AG04450 (cell line): ENCODE measurements at places on chromosomes 6 and 20.
A peak's percentile ranks its signal among the peaks of the same experiment; 100 is the strongest.

- no peak for DNase-seq
These were observed 395.0 kb downstream of the CDKAL1 start for GRCh38 chr6:20929283-20929682.

- no peak for DNase-seq
These were observed 316.2 kb upstream of the NOX3 start for GRCh38 chr6:155771822-155772221.

DNA sequence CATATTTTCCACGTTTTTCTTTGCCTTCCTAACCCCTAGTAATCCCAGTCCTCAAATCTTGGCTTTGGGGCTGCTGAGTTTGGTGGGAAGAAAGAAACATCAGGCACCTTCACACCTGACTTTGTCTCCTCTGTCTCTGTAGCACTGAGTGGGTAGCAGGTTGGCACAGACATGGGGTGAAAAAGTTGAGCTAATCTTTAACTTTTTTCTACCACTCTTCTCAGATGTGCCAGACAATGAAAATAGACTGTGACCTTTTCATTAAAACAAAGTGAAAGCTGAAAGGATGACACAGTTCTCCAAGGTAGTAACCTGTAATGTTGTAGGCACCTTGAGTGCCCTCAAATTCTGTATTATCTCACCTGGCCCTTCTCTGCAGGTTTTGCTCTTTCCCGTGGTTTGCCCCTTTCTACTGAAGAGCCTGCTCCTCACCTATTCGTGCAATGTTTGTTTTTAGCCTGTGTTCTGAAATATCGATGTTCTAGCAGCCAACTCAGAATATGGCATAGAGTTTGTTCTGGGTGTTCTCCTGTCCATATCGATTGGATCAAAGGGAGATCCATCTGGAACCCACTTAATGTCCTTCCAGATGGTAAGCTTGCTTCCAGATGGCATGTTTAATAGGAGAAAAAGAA lies 57.8 kb upstream of the ATXN1 start:
- DNase-seq: no peak

DNA sequence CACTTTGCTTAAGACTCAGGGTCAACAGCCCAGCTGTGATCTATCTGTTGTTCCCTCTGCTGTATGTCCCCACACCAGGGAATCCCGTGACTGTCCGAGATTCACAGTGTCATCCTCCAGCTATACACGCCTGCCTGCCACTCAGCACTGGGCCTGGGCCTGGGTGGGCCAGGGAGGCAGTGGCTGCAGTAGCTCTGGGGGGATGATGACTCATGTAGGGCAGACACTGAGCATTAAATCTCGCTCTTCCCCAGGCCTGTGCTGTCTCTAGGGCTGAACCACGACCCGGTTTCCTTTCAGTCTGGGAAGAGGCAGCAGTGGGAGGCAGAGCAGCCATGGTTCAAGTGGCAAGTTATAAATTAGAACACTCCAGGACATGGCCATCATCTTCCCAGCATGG lies 173.9 kb downstream of the LRFN2 start:
- DNase-seq: no peak

- peak; percentile 21 for DNase-seq
These were observed 306.8 kb downstream of the FOXC1 start for GRCh38 chr6:1916334-1917070.

DNA sequence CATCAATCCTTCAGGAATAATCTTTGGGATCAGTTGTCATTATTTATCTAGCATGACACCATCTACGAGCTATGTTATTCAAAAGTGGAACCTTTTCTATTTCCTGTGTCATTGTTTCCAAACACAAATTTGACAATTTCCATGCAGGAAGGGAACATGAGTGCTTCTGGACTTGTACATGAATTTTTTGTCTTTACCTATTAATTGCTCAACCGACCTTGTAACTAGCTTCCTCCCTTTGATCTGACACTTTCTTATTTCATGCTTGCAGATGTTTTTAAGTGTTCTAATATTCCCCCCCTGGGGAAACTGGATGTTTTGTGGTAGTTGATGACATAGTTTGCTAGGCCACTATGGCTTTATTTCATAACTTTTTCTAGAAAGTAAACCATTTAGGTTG lies 139.4 kb downstream of the BMP2 start:
- DNase-seq: no peak
